ENCODE measurements at places on chromosomes 6 and 20. TPM values are rescaled to one million over a fixed set of nuclear protein-coding genes. Genes with fewer than 3 reads are reported as not detected.

Gene PCK1
- total RNA-seq: 4.4 TPM

Gene SRMS
- total RNA-seq: not detected

Gene NRN1
- total RNA-seq: 14.0 TPM

Gene PTGIS
- total RNA-seq: 24.2 TPM

Gene RIOK1
- 12.4 TPM for total RNA-seq

Gene CNR1
- 0.16 TPM for total RNA-seq

Gene IRF4
- 0.68 TPM for total RNA-seq

Gene HTR1E
- not detected for total RNA-seq

Gene TBXT
- total RNA-seq: not detected

Gene NHLRC1
- total RNA-seq: 1.2 TPM

Gene MYCT1
- total RNA-seq: 17.6 TPM

Data from Right ventricle myocardium inferior (tissue), 1 donor.